RKO (cell line): ENCODE measurements at places on chromosomes 6 and 20.
A peak's percentile ranks its signal among the peaks of the same experiment; 100 is the strongest.

DNA sequence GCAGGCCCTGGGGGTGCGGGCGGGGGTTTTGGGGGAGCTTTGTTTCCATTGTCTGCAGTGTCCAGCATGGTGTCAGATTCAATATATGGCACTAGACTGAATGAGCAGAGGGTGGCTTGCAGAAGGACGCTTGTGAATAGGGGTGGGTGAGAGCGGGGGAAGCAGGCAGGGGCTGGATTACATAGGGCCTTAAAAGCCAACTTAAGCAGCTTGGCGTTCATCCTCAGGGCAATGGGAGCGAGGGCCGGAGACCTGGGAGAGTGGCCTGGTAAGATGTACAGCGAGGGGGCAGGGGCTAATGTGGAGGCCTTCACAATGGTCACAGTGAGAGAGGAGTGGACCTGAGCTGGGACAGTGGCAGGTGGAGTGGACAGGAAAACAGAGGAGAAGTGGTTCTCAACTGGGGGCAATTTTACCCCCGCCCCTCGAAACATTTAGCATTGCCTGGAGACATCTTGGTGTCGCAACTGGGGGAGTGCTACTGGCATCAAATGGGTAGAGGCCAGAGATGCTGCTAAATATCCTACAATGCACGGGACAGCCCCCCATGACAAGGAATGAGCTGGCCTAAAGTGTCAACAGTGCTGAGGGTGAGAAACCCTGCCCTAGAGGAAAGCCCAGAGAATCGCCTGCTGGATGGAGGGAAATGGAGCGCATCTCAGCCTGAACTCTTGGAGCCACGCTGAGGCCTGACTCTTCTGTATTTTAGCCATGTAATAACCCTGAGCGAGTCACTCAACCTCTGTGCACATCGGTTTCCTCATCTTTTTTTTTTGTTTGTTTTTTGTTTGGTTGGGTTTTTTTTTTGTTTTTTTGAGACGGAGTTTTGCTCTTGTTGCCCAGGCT is 15.1 kb upstream of the BAK1 start:
- DNase-seq = peak; percentile 67

DNA sequence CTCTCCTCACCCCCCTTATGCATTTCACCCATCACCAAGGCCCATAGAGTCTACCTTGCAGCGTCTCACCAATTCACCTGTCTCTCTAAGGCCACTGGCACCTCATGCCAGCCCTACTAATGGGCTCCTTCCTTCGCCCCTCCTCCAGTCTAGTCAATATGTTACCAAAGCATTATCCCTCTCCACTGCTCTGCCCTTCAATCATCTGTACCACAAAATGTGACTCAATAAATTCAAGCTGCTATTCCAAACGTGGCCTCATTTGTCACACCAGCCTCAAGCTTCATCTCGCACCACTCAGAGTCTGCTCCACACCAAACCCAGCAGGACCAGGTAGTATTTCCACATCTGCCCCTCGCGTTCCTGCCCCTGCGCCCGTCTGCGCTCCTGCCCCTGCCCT is 21.8 kb upstream of the RPS6KA2 start:
- DNase-seq = no peak

DNA sequence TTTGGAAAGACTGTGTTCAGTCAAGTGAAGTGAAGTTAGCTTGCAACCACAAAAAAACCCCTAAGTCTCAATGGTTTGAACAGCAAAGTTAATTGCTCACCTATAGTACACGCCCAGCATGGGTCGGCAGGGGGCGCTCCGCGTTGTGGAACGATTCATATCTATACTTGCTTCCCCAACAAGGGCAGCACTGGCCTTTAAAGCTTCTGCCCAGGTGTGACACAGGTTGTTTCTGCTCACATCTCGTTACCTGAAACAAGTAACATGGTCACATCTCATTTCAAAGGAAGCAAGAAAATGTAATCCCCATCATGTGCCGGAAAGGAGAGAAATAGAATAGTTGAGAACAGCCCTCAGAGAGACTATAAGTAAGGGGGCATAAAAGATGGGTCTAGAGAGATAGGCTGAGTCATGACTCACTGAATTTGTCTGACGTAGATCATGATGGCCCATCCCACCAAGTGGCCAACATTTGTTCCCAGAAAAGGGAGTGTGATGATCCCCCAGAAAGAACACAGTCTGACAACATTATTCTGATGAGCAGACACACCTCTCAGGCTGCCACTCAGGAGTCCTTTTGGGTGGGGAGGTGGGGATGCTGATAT is 29.0 kb downstream of the HNF4A start:
- peak; percentile 65 for DNase-seq

DNA sequence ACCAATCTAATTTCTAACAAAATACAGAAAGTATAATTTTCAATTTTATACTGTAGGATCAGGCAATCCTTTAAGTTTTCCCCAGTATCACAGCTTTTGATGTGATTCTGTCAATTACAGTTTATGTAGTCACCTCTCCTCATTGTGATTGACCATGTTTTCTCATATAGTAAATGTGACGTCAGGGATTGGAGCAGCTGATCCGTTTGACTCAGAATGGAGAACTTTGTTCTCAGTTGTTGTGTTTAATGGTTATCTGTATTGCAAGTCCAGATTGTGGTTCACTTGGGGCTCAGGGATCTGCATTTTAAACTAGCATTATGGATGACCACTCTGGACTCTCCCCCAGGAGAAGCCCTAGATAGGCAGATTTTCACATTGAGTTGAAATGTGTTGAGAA is 90.6 kb downstream of the DNAH8 start:
- DNase-seq = no peak

DNA sequence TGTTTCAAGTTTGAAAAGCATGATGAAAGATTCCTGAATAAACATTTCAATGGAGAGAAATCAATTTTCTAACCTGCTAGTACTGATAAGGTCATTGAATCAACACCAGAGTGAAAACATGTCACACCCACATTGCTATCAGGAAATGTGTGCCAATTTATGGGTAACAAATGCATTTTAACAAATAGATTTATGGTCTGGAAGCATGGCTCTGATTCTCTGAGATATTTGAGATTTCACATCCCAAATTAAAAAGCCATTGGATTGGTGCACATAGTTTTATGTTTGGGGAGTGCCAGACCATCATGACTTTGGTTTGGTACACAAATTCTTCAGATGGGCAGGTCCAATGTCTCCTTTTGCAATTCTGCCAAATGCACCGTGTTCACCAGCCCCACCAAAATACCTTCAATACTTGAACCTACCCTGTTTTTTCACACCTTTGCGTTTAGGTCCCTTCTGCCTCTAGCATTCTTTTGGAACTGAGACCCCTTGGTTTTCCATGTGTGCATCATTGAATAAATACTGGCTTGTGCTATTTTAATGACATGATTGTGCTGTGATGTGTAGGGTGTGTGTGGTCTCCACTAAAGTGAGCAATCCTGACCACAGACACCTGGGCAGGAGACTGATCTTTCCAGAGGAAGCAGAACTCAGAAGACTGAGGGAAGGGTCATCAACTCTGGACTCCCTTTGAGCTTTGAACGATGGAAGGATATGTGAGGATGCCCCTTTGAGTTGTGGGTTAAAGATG is 20.4 kb downstream of the IL20RA start:
- DNase-seq = no peak

GRCh38 chr20:51562332-51563173 is 20.0 kb upstream of the NFATC2 start:
- no peak for DNase-seq

DNA sequence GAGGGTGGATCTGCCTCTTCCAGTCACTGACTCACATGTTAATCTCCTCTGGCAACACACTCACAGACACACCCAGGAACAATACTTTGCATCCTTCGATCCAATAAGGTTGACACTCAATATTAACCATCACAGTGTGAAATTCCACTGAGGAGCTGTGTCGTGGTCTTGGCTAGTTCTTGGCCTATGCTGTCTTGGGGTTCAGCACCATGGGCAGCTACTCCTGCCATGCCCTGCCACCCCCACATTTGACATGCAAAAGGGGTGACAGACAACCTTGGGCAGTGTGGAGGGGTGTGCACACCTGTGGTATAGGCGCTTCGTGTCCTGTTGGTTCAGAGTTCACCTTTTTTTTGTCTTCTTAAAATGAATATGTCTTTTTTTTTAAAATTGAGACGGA is 25.8 kb downstream of the ANKRD6 start:
- DNase-seq = no peak

DNA sequence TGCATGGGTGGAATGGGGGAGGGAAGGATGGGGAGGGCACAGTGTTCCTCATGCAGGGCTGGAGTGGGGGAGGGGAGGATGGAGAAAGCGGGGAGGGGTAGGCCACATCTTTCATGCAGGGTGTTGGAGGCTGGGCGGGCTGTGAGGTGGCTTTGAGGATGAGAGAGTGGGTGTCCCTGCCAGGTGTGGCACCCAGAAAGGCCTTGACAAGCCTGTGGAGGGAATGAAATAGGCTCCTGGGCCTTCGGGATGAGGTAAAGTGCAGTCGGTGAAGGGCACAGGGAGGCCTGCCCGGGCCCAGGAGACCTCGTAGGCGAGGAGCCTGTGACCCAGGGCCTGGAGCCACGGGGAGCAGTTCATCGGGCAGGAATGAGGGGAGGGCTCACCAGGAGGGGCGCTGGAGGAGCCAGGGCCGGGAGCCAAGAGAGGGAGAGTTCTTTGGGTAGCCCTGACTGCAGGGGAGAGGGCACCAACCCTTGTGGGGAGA is 7.6 kb downstream of the CEBPB start:
- no peak for DNase-seq
